Naive thymus-derived CD8-positive, alpha-beta T cell (primary cell): ENCODE measurements at places on chromosomes 7 and 10. TPM values are rescaled to one million over a fixed set of nuclear protein-coding genes. Genes with fewer than 3 reads are reported as not detected.

DNA sequence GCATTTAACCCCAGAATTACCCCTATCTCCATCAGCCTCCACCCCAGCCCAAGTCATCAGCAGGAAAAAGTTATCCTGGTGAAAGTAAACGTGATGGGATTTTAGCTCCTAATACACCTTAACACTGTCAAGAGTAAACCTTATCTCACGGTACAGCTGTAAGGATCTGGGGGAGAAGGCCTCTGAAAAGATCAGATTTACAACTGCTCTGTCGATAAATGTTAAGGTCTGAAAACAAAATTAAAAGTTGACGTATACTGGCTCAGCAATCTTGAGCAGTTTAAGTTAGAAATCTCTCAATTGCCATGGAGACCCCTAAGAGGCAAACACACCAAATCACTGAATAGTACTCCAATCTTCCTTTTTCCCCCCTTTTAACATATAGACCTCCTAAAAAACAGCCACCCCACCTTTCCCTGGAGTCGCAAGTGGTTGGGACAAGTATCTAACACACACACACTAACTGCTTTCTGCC, 6.1 kb downstream of the SKAP2 start:
- no peak for DNase-seq

Gene HHEX
- 0.45 TPM for polyA plus RNA-seq

Gene CRHR2
- polyA plus RNA-seq, result not detected

Gene TFPI2
- not detected for polyA plus RNA-seq

Gene SEMA3D
- polyA plus RNA-seq, result not detected

Gene POU6F2
- not detected for polyA plus RNA-seq

Gene TAS2R41
- polyA plus RNA-seq, result not detected
